Fibroblast of villous mesenchyme (primary cell): ENCODE measurements at places on chromosomes 2 and 18. TPM values are rescaled to one million over a fixed set of nuclear protein-coding genes. Genes with fewer than 3 reads are reported as not detected.
A peak's percentile ranks its signal among the peaks of the same experiment; 100 is the strongest.

DNA sequence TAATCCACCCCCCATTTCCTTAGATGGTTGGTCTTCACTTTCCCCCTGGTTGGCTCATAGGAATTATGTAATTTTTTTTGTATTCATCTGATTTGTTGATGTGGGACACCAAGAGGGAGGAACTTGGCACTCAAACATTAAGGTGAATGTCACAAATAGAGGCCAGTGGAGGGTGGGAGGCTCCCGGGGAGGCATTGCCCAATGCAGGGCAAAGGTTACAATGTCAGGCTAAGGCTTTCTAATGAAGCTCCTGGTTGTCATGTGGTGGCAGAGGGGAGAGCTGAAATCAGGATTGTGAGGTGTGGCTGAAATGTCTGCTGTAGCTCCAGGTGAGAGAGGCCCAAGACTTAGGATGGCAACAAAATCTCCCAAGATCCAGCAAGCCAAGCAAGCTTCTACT is 42.7 kb downstream of the MPHOSPH10 start:
- DNase-seq: no peak

GULP1 gene
- total RNA-seq: 53.1 and 118 TPM in 2 replicates

PTPRN gene
- 0.86 and 0.97 TPM in 2 replicates for total RNA-seq

GRCh38 chr2:46870051-46870839 is 45.4 kb downstream of the MCFD2 start:
- no peak for DNase-seq

GRCh38 chr2:168697668-168698121 is 104.7 kb upstream of the NOSTRIN start:
- DNase-seq: peak; percentile 11

TTLL4 gene
- total RNA-seq: 12.6 and 19.9 TPM in 2 replicates

GRCh38 chr2:111209045-111209514 is 88.4 kb downstream of the BCL2L11 start:
- DNase-seq: peak; percentile 43

FAM228A gene
- total RNA-seq: 0.43 and 0.64 TPM in 2 replicates

DNA sequence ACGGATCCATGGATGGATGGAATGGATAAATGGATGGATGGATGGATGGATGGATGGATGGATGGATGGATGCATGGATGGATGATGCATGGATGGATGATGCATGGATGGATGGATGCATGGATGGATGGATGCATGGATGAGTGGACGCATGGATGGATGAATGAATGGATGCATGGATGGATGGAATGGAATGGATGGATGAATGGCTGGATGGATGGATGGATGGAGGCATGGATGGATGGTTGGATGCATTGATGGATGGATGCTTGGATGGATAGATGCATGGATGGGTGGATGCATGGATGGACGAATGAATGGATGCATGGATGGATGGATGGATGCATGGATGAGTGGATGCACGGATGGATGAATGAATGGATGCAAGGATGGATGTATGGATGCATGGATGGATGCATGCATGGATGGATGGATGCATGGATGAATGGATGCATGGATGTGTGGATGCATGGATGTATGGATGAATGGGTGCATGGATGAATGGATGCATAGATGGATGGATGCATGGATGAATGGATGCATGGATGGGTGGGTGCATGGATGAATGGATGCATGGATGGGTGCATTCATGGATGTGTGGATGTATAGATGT is 209.2 kb downstream of the ALPK2 start:
- no peak for DNase-seq

- DNase-seq: no peak
These were observed 219.6 kb upstream of the EPAS1 start for GRCh38 chr2:46077522-46078107.

DNA sequence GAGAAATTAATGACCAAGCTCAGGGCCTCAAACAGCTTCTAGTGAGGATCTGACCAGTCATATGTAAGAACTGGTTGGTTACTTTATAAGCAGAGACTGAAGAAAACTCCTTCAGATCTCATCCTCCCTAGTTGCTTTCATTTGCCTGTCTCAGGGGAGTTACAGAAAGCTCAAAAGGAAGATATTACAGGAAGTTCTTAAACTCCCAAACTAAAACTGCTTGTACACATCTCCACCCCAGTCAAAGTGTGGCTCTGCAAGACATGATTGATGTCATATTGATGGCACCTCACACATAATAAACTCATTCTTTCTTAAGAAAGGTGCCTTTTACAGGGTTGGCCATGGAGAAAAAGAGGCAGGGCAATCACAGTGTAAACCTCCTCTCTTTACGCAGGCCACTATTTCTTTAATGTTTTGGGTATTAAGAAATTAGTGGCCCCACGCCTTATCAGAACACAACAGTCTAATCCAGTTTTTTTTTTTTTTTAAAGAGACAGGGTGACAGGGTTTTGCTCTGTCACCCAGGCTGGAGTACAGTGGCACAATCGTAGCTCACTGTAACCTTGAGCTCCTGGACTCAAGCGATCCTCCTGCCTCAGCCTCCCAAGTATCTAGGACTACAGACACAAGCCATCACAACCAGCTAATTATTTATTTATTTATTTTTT is 62.6 kb upstream of the STK17B start:
- DNase-seq: peak; percentile 18

- DNase-seq: peak; percentile 86
These were observed 57.4 kb upstream of the LAPTM4A start for GRCh38 chr2:20108655-20109396.

COX5B gene
- total RNA-seq: 270 and 304 TPM in 2 replicates
